ENCODE measurements at places on chromosomes 1 and 21.

DNA sequence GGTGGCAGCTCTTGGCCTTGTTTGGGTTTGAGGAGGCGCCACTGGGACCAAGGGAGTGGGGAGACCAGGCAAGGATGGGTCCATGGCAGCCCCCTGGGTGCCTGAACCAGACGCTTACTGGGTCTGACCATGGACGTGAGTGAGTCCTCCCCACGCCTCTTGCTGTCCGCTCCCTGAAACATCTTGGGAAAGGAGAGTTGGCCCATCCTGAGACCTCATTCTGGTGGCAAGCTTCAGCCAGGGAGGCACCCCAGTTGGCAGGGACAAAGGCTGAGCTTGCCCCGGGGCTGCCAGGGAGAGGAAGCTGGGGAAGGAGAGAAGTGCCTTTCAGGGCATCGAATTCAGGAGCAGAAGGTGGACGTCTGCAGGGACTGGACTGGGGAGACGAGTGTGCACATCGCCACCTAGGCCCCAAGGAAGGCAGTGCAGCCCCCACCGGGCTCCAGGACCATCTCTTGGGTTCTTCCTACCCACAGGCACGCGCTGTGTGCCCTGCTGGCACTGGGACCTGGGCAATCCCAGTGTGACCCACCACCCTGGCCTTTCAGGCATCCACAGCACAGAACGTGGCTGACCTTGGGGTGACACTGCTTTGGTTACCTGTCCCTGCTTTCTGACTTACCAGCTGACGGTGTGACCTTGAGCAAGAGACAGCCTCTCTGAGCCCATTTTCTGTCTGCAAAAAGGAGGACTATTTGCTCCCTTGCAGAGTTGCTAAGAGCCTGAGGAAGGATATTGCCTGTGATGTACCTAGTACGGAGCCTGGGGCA lies 132.9 kb upstream of the WNT4 start:
- peak; percentile 81 for DNase-seq

DNA sequence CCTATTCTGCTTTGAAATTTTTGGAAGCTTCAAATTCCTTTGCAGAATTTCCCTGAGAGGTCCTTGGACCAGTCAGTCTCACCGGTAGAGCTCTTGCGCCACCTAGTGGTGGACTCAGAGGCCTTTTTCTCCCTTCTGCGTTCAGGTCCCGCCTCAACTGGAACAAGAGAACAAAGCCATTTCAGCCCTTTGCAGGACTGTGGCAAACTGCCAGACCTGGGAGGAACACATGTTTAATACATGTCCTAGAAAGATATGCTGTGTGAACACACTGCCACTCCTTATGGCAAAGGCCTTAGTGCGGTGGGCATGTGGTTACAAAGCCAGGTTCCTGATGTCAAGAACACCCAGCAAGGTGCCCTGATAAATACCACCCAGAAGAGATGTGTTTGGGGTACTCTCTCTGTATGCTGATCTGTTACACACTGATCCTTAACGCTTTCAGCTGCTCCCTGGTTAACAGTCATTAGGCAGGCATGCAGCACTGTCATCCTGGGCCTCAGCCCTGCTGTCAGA lies 82.2 kb upstream of the SSX2IP start:
- peak; percentile 93 for DNase-seq

- peak; percentile 42 for DNase-seq
These were observed 5.2 kb downstream of the NCF2 start for GRCh38 chr1:183585038-183585437.

DNA sequence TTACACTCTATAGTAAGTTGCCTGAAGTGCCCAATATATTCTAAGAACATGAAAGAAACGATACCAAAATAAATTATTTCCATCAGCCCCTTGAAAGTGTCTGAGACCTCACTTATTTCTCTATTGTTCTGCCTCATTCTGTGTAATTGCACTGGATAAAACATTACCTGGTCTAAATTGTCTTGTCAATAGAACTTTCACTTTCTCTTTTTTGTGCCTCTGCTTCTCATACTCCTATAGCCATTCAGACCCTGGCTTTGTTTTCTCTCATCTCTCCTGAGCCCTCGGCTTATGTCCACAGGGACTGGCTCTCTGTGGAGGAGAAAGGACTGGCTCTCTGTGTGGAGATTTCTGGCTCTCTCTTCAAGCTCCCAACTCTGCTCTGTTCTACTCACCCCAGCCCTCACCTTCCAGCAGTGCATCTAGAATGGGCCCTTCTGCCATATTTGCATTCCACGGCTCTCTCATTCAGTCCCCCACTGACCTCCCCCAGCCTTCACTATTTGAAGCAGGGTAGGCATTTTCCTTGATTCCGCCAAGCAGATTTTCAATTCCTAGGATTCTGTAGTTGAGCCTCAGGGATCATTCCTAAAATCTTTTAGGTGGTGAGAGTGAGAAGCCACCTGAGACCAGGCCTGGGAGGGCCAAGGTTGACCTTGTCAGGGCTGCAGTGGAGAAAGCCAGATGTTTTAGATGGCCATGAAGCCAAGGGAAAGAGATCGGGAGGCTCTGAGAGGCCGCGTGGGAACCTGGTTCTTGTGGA lies 15.9 kb upstream of the GALNT2 start:
- DNase-seq, result no peak

- DNase-seq, result no peak
These were observed 84.4 kb upstream of the ACTRT2 start for GRCh38 chr1:2936559-2937515.

GRCh38 chr1:2277741-2278488 lies 49.8 kb downstream of the SKI start:
- no peak for DNase-seq

DNA sequence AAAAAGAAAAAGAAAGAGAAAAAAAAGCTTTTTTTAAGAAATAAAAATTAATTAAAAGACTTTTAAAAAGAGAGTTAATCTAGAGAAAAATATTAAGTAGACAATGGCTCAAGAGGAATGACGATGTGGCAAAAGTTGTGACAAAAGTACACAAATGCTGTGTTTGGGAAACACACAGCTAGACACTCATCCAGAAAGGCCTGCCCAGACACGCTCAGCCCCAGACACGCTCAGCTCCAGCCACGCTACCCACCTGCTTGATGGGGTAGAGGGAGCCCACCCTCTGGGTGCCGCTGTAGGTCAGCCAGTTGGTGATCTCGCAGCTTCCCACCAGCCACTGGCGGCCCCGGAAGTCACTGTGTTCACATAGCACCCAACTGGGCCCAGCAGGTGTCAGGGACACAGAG lies 10.2 kb downstream of the CD52 start:
- no peak for DNase-seq

- DNase-seq, result no peak
These were observed 1.4 kb downstream of the LAPTM5 start for GRCh38 chr1:30756206-30756544.

- DNase-seq, result peak; percentile 69
These were observed 1.5 kb downstream of the ZNF684 start for GRCh38 chr1:40532844-40533424.

DNA sequence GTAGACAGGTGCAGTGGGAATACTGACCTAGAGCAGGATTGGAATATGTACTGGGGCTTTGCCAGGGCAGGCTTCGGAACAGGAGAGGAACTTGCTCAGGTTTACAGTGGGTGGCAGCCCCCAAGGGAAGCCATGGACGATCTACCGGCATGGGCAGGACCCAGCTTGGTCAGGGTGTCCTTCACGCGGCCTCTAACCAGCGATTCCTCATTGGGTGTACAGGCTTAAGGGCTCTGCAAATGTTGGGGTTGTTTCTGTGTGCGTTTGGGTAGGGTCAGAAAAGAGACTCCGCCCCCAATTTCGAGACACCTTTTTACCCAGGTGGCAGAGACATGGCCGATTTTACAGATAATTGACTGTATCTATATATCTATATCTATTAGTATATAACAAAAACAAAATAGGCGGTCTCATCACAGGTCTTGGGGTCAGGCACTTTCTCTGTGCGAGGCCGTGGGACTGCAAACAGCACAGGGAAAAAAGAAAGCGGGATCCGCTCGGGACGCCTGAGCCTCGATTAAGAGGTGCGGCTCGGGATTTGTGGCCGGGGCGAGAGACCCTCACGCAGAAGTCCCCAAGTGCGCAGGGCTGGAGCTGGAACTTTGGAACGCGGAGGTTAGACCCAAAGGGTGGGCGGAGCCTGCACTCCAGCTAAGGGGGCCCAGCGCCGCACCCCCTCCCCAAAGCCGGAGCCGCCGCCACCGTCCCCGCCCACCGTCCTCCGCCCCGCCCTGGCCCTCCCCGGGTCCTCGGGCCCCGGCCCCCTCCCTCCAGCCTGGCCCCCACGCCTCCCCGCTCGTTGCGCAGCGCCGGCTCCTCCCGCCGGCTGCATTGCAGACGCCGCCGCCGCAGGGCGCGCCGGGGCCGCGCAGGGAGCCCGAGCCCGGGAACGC lies 67.5 kb upstream of the VAMP3 start:
- DNase-seq, result peak; percentile 82

- DNase-seq, result peak; percentile 93
These were observed 40.4 kb downstream of the DAP3 start for GRCh38 chr1:155729031-155729898.

- no peak for DNase-seq
These were observed 349.5 kb upstream of the VAMP3 start for GRCh38 chr1:7421471-7422075.

GRCh38 chr1:158149175-158149574 lies 31.5 kb upstream of the CD1D start:
- DNase-seq, result no peak

GRCh38 chr1:231194843-231195516 lies 33.1 kb downstream of the TRIM67 start:
- DNase-seq, result no peak

DNA sequence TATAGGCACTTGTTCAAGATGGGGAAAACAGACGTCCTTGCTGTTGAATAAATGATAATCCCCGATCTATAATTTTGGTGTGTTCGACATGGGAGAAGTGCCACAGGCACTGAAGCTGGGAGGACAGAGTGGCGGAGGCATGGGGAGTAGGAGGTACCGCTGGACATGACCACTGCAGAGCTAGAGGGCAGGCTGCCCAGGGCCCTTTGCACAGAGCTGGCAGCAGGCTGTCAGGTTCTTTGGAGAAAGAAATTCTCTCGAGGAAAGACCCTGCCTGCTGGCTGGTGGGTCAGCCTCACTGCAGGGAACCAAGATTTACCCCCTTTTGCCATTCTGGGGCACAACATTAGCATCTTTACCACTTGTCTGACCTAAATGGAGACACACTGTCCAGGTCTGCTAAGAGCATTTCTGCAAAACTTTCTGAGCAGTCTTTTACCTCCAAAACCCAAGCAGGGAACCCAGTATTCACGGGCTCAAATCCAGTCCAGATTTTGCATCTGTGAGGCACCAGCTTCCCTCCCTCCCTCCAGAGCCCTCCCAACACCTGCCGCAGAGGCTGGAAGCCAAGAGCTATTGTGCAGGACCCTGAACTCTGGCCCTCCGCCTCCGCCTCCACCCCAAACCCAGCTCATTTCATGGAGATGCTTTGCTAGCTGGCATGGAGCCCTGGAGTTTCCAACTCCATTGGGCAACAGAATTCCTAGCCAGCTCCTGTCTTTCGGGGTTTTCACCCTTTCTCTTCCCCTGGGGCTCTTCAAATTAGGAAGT lies 142.3 kb downstream of the PLXNA2 start:
- peak; percentile 33 for DNase-seq
